ENCODE measurements at places on chromosomes 6 and 20. TPM values are rescaled to one million over a fixed set of nuclear protein-coding genes. Genes with fewer than 3 reads are reported as not detected.

The C6orf132 gene
- total RNA-seq: 0.08 TPM

The MATN4 gene
- 0.14 TPM for total RNA-seq

The MICAL1 gene
- 81.5 TPM for total RNA-seq

The ERVFRD-1 gene
- not detected for total RNA-seq

The FAM83B gene
- total RNA-seq: not detected

GRCh38 chr6:105753207-105753606 lies 332.9 kb upstream of the PRDM1 start:
- H3K27ac ChIP-seq: no peak overlapping the region
- H3K4me1 ChIP-seq: peaks cover 12% of the 10 kb centered on the region
- peaks cover 5% of the 10 kb centered on the region for H3K36me3 ChIP-seq
- no peak overlapping the region for H3K4me3 ChIP-seq

DNA sequence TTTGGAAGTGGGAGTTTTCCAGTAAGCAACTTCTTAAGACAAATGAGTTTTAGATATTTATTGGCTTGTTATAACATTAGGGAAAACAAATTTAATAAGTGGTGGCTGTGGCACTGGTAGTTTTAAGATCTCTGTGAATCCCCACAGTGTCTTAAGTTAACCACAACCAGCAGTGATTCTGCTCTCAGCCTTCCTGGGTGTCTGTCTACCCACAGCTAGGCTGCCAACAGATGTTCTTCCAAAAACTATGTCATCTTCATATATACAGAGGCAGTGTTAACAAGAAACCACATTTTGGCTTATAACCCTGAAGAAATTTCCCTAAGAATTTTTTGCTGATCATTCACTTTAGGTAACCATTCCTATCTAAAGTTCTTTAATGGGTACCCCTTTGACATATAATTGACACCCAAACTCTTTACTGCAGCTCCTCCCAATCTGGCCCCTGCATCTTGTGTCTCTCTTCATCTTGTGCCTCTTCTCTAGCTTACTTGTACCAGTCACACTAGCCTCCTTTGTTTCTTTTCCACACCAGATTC lies 52.7 kb downstream of the TOP1 start:
- H3K36me3 ChIP-seq: peaks cover 52% of the 10 kb centered on the region
- no peak overlapping the region for H3K4me3 ChIP-seq
- no peaks in the 10 kb centered on the region for H3K27me3 ChIP-seq

DNA sequence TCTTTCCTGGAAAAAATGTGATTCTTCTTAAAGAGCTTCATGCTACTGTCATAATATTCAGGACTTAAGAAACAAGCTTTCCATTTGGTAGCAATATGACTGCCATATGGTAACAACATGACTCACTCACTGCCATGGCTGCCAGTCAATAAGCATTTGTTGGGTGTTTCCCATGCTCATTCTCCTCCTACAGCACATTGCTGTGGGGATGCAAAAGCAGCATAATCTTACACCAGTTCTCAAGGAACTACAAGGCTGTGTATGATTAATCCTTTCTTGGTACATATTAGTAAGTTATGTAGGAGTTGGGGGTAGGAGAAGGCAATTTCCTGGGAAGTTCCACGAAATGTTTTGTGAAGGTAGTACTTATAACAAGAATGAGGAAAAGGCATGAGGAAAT lies 76.7 kb downstream of the CEP162 start:
- no peak overlapping the region for H3K27ac ChIP-seq
- peaks cover 2% of the 10 kb centered on the region for H3K4me1 ChIP-seq
- peaks cover 19% of the 10 kb centered on the region for H3K36me3 ChIP-seq

- no peak overlapping the region for H3K27ac ChIP-seq
- no peaks in the 10 kb centered on the region for H3K27me3 ChIP-seq
- DNase-seq: no peak
- H3K4me1 ChIP-seq: peaks cover 27% of the 10 kb centered on the region
- H3K36me3 ChIP-seq: peaks cover 12% of the 10 kb centered on the region
Observed at GRCh38 chr20:58403272-58403671, 14.2 kb downstream of the VAPB start.

GRCh38 chr6:21455071-21455470 lies 138.5 kb upstream of the SOX4 start:
- no peak for DNase-seq
- peaks cover 11% of the 10 kb centered on the region for H3K27me3 ChIP-seq
- H3K4me3 ChIP-seq: no peak overlapping the region
- no peak overlapping the region for H3K27ac ChIP-seq
